ENCODE measurements at places on chromosomes 6 and 20. TPM values are rescaled to one million over a fixed set of nuclear protein-coding genes. Genes with fewer than 3 reads are reported as not detected.

GRCh38 chr6:29294499-29294914, 7.0 kb upstream of the OR14J1 start:
- no peak for DNase-seq

GRCh38 chr6:73954881-73955280, 258.9 kb downstream of the CD109 start:
- no peak for DNase-seq

Gene ZKSCAN3
- 7.9 TPM for total RNA-seq

DNA sequence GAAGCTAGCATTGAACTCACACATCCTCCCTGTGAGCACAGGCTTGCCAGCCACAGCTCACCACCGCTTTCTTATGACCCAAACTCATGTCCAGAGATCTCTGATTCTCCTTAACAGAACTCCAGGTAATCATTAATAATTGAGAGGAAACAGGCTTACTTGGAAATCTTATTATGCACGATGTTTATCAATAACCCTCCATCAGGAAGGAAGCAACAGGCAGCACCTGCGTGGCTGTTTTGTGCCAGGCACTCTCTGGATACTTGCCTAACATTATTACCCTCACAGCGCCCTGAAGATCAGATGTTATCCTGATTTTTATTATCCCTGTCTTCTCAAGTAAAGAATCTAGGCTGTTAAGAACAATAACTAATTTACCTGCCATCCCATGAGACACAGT, 306.6 kb downstream of the PRKN start:
- no peak for DNase-seq

Gene HCRTR2
- total RNA-seq: not detected

- DNase-seq: no peak
Observed at GRCh38 chr6:47130086-47130485, 88.0 kb upstream of the ADGRF1 start.
